ENCODE measurements at places on chromosomes 16 and 17. TPM values are rescaled to one million over a fixed set of nuclear protein-coding genes. Genes with fewer than 3 reads are reported as not detected.

Gene TNP2
- total RNA-seq = not detected

Gene EVPLL
- total RNA-seq = not detected

Gene AURKB
- 3.7 TPM for total RNA-seq

Gene GNGT2
- total RNA-seq = 1.1 TPM

Gene DGKE
- 5.5 TPM for total RNA-seq

Gene HAP1
- total RNA-seq = 0.52 TPM

Gene RANGRF
- 14.1 TPM for total RNA-seq

Gene HEATR9
- total RNA-seq = not detected

Gene KRTAP4-9
- total RNA-seq = not detected

Gene CLEC18A
- 3.4 TPM for total RNA-seq

Gene CMTR2
- total RNA-seq = 16.0 TPM

Gene KREMEN2
- 7.5 TPM for total RNA-seq

Gene CES3
- total RNA-seq = 1.5 TPM

Gene MRC2
- total RNA-seq = 588 TPM
